D721Med (cell line): ENCODE measurements at places on chromosomes 3 and 15.

GRCh38 chr15:100703032-100703578, 100.7 kb downstream of the ASB7 start:
- no peak for DNase-seq

GRCh38 chr3:17535274-17535673, 207.2 kb downstream of the TBC1D5 start:
- no peak for DNase-seq

- DNase-seq, result no peak
These were observed 387 bp downstream of the GNB4 start for GRCh38 chr3:179450901-179451264.

DNA sequence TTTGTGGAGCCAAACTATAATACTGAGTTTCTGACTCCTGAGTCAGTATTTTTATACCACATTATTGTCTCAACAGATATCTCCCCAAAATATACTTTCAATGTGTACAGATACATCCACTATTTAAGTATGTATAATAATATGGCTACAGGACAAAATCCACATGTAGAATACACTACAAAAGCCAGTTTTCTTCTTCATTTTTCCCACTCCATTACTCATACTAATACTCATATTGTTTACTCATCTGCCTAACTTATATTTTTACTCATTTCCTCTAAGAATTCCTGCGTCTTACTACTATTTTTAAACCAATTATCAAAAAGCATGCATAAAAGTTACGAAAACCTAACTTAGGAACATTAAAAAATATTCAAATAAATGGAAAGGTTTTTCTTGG, 440.8 kb downstream of the ZNF385D start:
- no peak for DNase-seq

- DNase-seq, result no peak
These were observed 80.0 kb upstream of the WNT5A start for GRCh38 chr3:55567121-55567520.

GRCh38 chr3:47121409-47121808, 42.5 kb downstream of the SETD2 start:
- no peak for DNase-seq

GRCh38 chr3:114452937-114453336, 159.1 kb downstream of the TIGIT start:
- DNase-seq, result no peak

DNA sequence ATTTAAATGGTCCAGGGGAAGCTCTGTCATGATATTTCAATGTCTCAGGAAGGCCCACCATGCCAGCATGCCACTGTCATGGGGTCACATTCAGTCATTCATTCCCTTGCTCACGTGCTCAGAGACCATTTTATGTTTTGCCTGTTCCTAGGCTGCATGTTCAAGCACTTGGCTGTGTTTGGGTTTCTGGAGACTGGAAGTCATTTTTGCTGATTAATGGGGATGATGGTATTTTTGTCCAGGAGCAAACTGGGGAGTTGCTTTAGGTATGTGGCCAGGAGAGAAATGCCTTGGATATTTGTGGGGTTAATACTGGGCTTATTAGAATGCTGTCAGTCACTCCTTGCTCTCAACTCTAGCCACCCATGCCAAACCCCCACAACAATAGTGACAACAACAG, 303.5 kb downstream of the PTPRG start:
- no peak for DNase-seq

- no peak for DNase-seq
These were observed 56.8 kb upstream of the TGFBR2 start for GRCh38 chr3:30549600-30549999.

- no peak for DNase-seq
These were observed 367.6 kb upstream of the NDN start for GRCh38 chr15:24054547-24055245.

DNA sequence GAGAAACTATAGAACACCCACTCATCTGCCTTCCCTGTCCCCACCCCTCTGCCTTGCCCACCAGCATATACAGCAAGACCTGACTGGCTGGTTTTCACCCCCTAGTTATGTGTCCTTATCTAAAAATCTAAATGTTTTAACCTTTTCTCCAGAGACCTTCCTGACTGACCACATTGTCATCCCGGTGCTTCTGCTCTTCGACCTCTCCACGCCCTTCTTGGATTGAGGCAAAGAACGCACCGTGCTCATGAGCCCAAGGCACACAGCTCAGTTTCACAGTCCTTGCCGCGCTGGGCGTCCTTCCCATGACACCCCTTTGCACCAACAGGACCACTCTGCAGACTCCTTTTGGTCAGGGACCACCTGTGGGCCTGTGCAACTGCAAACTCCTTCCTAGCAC, 62.7 kb downstream of the B3GNT5 start:
- no peak for DNase-seq

DNA sequence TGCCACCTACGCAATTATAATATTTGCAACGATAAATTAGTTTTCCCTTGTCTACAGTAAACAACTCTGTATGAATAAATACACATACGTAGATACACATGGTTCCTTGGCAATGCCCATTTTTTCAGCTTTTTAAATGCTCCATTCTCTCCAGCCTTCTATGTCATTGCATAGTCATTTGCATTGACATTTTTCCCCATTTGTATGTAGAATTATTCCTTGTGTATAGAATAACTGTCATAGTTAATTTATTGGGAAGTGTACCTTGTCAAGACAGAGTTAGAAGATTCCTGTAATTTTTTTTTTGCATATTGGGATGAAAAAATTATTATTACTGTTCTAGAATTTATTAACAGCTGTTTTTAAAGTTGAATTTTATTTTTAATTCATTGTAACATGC, 736.7 kb upstream of the DPPA4 start:
- no peak for DNase-seq

- DNase-seq, result no peak
These were observed 428.3 kb upstream of the ATP11B start for GRCh38 chr3:182364723-182365650.

- no peak for DNase-seq
These were observed 70.4 kb upstream of the ATP11B start for GRCh38 chr3:182722907-182723306.

DNA sequence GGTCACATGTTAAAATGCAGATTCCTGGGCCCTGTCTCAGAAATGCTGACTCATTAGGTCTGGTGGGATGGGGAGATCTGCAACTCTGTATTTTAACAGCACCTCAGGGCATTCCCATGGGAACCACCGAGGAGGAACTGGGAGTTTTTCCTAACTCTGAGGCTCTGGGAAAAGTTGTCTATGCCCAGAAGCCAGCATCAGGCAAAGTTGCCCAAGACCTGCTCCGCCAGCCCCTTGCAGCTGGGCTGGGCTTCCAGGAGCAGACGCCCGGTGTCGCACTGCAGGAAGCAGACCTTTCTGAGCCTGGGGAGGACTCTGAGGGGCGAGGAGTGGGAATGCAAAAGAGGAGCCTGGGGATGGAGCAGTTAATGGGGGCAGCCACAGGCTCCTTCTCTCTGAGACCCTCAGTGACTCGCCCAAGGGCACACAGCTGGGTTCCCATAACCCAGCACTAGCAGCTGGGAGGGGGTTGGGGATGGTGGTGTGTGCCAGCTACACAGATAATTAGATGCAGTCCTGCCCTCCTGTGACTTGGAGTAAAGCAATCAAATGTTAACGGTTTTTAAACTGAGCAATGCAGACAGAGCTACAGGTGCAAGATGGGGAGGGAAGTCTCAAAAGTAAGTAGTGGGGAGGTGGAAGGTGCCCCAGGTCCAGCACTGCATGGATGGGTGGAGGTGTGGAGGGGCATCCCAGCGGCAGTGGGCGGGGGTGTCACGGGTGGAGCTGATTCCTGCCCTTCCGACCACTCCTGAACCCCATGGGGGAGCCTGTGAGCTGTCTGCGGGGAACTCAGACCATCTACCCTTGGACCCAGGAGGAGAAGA, 100.4 kb downstream of the LSM3 start:
- no peak for DNase-seq

GRCh38 chr3:141656771-141657170, 81.3 kb upstream of the RNF7 start:
- DNase-seq, result no peak

- no peak for DNase-seq
These were observed 2.2 kb downstream of the LRCH3 start for GRCh38 chr3:197793247-197793646.

DNA sequence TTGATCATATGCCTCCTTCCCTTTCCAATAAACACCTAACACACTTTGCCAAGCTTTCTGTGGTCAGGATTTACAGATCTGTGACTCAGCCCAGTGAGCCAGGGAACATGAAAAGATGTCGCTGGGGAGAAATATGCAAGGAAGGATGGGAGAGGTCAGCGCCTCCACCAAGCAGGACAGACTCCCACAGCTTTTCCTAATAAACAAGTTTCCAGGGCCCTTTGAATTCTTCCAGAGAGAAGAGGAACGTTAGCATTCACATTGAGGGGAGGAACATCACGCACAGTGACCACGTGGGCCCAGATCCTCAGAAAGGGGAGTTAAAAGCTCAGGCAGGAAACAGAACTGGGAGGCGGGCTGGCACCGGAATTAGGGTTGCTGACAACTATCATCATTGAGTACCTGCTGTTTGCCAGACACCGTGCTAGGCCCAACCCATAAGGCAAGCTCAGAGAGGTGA, 33.3 kb upstream of the MRPS22 start:
- DNase-seq, result no peak

DNA sequence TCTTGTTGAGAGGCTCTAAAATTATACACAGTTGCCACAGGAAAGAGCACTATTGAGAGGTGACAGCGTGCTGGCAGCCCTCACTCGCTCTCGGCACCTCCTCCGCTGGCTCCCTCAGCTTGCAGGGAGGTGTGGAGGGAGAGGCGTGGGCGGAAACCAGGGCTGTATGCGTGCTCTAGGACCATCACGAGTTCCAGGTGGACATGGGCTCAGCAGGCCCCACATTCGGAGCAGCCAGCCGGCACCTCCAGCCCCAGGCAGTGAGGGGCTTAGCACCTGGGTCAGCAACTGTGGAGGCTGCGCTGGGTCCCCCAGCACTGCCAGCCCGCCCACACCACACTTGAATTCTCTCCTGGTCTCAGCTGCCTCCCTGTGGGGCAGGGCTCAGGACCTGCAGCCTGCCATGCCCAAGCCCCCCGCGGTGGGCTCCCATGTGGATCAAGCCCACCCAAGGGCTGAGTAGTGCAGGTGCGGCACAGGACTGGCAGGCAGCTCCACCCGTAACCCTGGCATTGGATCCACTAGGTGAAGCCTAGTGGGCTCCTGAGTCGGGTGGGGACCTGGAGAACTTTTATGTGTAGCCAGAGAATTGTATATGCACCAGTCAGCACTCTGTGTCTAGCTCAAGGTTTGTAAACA, 460.6 kb upstream of the ALCAM start:
- DNase-seq, result no peak

GRCh38 chr3:46501702-46502101, 3.9 kb downstream of the RTP3 start:
- DNase-seq, result no peak

GRCh38 chr3:38139191-38139590, 730 bp downstream of the MYD88 start:
- no peak for DNase-seq

GRCh38 chr3:38453913-38454177, 155 bp downstream of the ACVR2B start:
- no peak for DNase-seq

DNA sequence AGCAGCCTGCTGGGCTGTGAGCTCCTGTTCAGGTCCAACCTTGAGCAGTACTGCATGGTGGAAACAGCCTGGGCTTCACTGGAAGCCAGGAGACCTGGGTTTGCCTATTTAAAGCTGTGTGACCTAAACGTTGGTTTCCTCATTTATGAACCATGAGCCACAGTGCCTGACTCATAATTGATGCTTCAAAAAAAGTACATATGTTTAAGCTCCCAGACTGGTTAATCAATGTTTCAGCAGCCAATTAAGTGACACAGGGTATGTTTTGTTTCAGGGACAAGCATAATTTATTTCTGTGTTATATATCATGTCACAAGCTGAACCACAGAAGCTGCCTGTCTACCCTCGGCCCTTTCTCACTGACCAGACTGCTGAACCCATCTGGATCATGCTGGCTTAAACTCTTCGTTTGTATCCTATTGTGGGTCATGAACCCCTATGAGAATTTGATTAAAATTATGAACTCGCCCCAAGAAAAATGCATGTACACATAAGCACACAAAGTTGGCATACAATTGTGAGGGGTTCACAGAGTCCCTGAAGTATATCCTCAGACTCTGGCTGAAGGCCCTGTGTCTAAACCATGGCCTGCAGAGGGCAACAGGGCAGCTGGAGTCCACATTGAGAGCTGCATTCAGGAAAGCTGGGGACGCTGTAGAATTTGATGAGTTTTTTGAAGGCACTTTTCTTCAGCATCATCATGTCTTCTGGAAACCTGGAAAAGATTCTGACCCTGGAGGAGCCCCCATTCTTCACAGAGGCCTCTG, 23.7 kb downstream of the HDC start:
- no peak for DNase-seq

GRCh38 chr3:151443583-151443982, 17.3 kb downstream of the IGSF10 start:
- DNase-seq, result no peak

- no peak for DNase-seq
These were observed 53.5 kb upstream of the CCDC54 start for GRCh38 chr3:107323723-107324122.

DNA sequence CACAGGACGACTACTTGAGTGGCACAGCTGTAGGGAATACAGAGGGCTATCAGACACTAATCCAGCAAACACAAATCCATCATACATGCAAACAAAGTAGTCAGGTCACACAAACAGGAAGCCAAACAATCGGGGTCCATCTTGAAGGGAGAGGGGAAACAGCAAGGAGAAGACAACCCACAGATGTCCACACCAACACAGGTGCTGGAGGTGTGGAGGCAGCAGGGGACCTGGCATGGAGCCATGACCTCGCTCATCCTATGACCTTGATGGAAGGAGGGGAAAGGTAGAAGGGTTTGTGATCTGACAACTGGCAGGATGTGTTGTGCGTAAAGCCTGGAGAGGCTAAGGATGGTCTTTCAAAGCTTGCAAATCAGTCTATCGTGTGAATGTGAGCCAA, 39.9 kb upstream of the SKOR1 start:
- no peak for DNase-seq
